Gastroesophageal sphincter (tissue), 4 donors: ENCODE measurements at places on chromosomes 16 and 17.

- no peak for ATAC-seq
These were observed 94.7 kb upstream of the SDK2 start for GRCh38 chr17:73738751-73739575.

DNA sequence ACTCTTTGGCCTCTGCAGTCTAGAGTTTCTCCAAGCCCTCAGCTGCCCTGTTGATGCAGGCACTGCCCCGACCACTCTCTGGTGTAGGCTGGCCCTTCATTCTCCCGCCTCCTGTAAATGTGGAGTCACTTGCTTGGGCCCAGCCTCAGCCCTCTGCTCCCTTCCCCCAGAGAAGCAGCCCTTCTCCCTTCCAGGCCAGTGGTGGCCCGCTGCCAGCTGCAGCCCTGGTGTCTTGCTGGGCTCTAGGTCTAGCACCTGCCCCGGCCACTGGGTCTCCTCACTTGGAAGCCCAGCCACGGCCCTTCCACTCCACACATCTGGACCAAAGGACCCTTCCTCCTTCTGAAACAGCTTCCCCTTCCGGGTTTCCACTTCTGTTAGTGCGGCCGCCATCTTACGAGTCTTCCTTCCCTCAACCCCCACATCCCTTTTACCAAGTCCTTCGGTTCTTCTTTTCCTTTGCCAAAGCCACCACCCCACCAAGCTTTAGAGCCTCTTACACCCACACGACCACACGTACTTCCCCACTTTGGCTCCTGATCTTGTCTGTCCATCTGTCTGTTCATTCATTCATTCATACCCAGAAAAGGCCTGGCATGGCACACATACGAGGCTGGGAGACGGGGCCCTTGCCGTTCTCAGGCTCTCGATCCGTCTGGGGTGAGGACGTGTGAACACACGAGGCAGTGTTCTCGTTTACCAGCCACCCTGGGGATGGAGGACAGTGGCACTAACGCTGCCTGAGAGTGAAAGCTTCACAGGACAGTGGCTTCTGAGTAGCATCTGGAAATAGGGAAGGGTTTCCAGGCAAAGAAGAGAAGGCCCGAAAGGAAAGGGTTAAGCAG is 68.0 kb downstream of the ABR start:
- ATAC-seq, result peak; percentile 0

DNA sequence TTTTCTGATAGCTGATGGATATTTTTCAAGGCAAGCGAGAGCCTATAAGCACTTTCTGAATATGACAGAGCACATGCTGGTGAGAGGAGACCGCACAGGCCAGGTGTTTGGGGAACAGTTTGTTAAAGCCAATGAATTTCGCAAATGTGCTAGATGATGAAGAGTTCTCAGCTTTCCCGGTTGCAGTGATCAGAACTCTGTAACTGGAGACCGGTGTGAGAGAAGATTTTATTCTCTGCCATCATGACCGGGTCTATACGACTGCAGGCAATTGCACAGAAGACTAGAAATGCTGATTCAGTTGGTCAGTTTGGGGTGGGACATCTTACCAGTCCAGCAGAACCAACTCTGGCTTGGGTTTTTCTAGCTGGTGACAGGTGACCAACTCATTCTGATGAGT is 25.4 kb downstream of the SMTNL2 start:
- no peak for ATAC-seq

- no peak for ATAC-seq
These were observed 1.6 kb downstream of the GFAP start for GRCh38 chr17:44913676-44914075.

GRCh38 chr17:76252040-76252954 is 12.0 kb upstream of the RNF157 start:
- ATAC-seq, result peak; percentile 93

DNA sequence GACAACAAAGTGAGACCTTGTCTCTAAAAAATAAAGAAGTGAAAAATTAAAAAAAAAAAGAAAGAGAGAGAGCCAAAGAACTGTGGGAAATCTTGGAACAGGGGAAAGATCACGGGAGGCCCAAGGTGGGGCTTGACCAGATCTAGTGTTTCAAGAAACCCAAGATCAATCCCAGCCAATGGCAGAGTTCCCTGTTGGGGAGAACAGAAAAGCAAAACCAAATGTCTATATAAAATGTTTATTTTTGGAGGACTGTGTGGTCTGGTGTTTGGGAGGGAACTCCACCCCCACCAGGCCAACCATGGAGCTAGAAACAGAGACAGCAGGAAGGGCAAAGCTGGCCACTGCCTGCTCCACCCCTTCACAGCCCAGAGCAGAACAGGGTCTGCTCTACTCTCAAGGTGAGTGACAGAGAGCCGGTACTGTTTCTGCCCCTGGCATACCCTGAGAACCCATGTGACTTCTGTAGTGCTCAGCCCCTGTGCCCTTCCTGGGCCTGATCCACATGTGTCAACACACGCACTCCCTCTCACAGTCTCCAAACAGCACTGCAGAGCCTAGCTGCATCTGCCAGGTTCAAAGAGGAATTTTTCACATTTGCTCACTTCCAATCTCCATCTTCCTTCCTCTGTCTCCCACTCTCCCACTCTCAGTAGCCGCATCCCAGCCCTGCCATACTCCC is 3.7 kb downstream of the TMEM101 start:
- no peak for ATAC-seq

GRCh38 chr16:29712809-29713208 is 33.0 kb downstream of the C16orf54 start:
- ATAC-seq, result no peak

- no peak for ATAC-seq
These were observed 4.4 kb downstream of the GJD3 start for GRCh38 chr17:40360091-40360490.

DNA sequence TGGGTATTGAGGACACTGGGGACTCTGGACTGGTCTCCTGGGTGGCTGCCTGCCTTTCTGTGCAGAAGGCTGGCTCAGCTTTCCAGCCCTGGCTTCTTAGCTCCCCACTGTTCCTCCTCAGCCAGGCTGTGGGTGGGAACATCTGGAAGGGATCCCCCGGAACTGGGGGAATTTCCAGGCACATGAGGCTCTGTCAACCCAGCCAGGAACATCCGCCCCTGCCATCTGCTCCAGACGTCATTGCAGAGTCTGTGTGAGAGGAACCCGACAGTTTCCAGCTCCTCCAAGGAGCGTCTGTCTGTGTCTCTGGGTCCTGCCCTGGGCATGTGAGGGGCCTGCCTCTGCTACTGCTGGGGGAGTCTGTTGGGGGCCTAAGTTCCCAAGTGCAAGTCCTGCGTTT is 36.2 kb upstream of the CRHR1 start:
- ATAC-seq, result no peak

- no peak for ATAC-seq
These were observed 1.1 kb downstream of the METRNL start for GRCh38 chr17:83080579-83080857.

- ATAC-seq, result no peak
These were observed 24.9 kb downstream of the BAHCC1 start for GRCh38 chr17:81419886-81420768.

DNA sequence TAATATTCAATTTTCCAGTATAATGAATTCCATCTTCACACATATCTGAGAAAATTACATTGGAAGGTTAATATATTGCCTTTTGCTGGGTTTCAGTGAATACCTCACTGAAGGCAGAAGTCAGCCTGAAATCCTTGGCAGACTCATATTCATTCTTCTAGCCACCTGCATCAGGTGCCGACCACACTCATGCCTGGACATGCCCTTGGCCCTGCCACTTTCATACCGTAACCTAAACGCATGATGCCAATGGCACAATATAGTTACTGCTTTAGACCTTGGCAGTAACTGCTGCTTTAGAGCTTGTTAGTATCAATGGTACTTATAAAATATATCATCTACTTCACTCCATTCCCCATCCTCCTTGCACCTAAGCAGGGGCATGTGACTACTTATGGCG is 817.6 kb upstream of the CDH8 start:
- no peak for ATAC-seq

GRCh38 chr16:24077966-24078365 is 178.2 kb upstream of the CACNG3 start:
- no peak for ATAC-seq

GRCh38 chr17:47800686-47801085 is 20.9 kb downstream of the OSBPL7 start:
- no peak for ATAC-seq

DNA sequence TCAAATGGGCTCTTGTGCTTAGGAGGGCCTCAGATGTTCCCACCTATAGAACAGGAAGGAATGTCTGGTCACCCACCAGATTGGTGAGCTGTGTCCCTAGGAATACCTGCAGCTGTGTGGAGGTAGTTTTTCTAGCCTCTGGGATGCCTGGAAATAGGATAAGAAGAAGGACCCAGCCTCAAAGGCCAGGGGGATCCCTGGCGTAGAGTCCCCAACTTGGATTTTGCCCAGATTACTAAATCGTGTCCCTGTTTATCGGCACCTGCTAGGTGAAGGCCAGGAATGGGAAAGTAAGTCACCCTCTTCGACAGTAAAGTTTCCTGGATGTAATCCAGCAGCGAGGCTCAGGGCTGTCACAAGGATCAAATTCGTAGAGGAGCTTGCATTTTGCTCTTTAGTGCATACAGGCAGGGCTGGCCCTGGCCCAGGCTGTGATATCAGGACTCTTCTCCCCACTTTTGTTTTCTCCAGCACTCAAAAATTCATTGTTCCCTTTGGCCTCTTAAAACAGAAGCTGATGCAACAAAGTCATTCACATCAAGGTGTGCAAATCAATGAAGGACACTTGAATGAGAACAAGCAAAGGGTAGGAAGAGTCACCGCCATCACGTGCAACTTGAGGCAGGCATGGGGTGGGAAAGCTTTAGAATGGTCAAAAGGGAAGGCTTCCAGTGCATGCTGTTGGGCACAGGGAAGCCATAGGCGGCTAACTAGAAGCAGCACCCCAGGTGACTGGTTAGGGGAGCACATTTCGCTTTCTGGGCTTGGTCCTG is 7.5 kb downstream of the SLC13A2 start:
- no peak for ATAC-seq

DNA sequence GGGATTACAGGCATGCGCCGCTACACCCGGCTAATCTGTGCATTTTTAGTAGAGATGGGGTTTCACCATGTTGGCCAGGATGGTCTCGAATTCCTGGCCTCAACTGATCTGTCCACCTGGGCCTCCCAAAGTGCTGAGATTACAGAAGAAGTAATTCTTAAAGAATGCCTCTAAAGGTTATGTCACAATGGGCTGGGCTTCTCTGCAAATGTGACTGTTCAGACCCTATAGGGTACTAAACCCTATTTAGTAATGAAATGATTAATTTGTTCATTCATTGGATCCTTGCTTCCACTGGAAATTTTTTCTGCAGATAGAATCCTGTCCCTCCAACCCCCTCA is 108.8 kb upstream of the CORO6 start:
- ATAC-seq, result no peak
